ENCODE measurements at places on chromosomes 13 and 19.

DNA sequence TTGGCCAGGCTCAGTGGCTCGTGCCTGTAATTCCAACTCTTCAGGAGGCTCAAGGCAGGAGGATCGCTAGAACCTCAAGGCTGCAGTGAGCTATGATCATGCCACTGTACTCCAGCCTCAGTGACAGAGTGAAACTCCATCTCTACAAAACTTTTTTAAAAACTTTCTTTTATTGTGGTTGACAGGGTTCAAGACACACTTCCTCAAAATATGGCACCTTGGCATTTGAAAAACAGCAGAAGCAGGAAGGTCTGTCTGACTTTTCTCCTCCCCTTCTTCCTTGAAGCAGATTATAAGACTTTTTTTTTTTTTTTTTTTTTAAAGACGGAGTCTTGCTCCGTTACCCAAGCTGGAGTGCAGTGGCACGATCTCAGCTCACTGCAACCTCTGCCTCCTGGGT, 100.3 kb downstream of the TM9SF2 start:
- no peak for DNase-seq

DNA sequence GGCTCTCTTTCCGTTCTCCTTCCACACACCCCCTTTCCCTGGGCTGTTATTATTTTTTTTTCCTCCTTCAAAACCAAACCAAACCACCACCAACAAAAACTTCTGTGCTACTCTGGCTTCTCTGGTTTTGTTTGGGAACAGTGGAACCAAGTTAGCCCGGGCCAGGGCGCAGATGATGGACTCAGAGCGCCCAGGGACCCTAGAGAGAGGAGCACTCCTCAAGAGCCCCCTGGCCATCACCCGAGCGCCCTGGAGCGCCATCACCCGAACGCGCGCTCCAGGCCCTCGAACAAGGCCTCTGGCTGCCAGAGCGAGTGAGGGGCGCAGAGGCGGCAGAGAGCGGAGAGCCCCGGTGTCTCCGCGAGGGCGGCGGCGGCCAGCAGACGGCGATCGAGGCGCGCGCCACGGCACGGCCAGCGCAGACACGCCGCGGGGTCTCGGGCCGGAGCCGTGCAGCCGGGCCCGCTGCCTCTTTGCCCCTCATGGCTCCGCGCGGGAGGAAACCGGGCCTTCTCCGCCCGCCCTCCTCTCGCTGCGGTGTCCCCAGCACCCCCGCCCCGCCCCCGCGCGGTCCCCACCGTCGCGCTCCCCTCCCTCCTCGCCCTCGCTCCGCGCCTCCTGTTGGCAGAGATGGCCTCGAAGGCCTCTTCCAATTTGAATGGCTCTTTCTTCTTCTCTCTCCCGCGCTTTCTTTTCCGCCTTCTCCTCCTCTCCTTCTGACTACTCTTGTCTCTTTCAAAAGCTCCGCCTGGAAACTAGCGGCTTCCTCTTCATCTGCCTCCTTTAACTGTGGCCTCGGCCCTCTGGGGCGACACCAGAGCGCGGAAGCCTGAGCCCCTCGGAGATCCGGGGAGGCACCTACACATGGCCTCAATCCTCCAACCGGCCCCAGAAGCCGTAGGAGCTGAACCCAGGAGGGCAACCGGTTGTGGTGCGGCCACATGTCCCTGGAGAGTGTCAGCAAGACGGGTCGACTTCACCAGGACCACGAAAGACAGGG, 4.1 kb upstream of the SOX1 start:
- DNase-seq = no peak

DNA sequence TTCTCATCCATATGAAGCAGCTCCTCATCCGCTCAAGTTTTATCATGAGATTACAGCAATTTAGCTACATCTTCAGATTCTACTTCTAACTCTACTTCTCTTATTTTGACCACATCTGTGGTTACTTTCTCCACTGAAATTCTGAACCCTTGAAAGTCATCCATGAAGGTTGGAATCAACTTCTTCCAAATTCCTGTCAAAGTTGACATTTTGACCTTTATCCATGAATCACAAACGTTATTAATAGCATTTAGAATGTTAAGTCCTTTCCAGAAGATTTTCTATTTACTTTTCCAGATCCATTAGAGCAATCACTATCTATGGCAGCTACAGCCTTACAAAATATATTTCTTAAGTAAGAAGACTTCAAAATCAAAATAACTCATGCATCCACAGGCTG, 421.7 kb upstream of the GPC6 start:
- no peak for DNase-seq

DNA sequence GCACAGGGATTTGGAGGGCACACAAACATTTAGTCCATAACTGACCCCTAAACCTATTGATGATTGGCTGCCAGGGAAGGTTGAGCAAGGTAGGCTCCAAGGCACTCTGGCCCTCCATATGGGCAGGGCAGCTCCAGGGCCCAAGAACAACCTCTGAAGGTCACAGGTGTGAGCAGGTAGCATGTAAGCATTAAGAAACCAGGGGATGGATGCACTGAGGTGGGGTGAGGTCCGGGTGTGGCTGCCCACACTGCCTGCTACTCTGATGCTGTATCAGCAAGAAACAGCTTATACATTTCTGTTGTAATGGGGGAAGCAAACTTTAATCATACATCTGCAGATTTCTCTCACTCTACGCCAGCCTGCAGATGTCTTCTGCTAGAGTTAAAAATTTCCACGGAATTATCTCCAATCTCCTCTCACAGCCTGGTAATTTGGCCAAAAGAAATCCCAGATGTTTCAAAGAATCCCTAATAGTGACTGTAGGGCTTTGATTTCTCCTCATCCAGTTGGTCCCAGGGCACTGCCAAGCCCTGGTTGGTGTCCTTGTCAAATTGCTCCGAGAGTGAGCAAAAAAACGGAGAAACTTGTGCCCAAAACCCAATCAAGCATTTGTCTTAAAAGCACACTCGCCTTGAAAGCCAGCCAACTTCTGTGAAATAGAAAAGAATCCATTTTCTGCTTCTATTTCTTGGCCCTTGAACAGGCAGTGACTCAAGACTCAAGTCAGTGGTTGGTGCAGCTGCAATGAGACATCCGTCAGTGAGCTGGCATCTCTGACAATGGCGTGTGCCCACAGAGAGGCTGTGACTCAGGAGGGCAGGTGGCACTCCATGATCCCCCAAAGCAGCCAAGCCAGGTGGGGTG, 72.5 kb upstream of the MRI1 start:
- no peak for DNase-seq

DNA sequence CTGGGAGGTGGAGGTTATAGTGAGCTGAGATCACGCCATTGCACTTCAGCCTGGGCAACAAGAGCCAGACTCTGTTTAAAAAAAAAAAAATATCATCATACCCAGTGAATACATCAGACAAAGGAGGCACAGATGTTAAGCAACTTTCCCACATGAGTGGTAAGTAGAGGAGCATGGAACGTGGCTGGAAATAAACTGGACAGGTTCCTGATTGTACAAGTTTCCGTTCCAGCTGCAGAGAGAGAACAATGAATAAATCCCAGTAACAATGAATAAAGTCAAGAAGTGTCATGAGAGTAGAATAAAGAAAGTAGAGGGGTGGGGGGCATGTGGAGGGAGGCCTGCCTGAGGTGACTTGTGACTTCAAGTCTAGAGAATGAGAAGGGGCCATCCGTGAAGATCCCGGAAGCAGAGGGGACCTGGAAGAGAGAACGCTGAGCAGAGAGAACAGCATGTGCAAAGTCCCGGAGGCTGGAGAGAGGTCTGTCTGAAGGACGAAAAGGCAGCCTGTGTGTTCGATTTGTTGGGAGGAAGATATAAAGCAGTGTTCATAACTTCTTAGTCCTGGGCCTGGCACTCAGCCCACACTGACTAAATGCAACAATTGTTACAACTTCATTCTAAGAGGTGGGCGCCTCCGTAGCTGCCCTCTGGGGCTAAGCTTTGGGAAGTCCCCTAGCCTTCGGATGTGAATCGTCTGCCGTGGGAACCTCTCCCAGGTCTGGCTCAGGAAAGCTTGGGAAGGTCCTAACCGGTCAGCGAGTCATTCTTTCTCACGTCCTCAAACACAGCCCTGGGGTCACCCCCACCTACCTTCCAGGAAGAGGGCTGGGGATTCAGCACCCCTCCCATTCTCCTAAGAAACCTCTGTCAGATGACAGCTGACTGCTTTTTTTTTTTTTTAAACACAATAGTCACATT, 15.3 kb upstream of the ARHGEF18 start:
- DNase-seq = no peak

GRCh38 chr19:17806945-17807344, 12.0 kb downstream of the B3GNT3 start:
- peak; percentile 16 for DNase-seq

GRCh38 chr19:50728084-50728737, 5.0 kb downstream of the CLEC11A start:
- peak; percentile 44 for DNase-seq

DNA sequence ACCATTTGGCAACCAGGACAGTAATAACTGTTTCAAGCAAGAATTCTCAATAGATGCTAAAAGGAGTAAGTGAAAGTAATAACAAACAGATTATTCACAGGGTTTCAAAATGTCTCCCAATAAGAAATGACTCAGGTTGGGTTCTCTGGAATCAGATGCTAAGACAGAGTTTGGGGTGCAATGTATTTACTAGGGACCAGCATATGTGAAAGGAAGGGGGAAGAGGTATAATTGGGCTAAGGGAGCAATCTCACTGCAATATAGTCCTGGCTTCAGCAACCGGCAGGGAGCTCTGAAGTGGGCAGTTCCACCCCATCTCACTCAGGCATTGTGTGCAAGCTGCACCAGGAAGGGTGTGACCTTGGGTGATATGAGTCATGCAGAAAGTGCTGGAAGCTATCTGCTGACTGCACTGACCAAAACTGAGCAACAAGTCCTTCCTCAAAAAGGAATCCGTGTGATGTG, 23.4 kb downstream of the ZDHHC20 start:
- DNase-seq = peak; percentile 8
